Fibroblast of the aortic adventitia (primary cell): ENCODE measurements at places on chromosomes 5 and 9. TPM values are rescaled to one million over a fixed set of nuclear protein-coding genes. Genes with fewer than 3 reads are reported as not detected.
A peak's percentile ranks its signal among the peaks of the same experiment; 100 is the strongest.

ATP10B gene
- total RNA-seq = not detected in 2 replicates

SLC6A18 gene
- not detected in 2 replicates for total RNA-seq

ROR2 gene
- total RNA-seq = 13.0 and 26.5 TPM in 2 replicates

ANXA1 gene
- total RNA-seq = 923 and 1,627 TPM in 2 replicates

HEMGN gene
- not detected in 2 replicates for total RNA-seq

SNX30 gene
- total RNA-seq = 22.0 and 24.1 TPM in 2 replicates

PLAC8L1 gene
- total RNA-seq = 0.98 TPM in 1 of 2 replicates, not detected in the other

- no peak for DNase-seq
These were observed 6.0 kb downstream of the CD74 start for GRCh38 chr5:150406723-150407095.

DNA sequence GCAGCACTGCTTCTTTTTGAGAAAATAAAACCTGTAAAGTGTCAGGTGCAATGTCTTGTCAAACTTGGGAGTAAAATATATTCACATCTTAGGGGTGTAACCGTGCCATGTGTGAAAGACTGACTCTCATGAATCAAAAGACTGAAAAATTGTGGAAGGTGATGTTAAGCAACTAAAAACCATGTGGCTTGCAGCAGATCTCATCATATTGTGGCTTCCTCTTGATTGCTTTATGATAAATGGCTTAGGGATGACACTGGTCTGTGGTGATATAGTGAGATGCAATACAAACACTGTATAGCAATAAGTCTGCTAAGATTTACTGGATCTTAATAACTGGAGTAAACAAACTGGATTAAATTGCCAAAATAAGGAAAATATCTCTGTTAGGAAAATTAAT, 321.6 kb downstream of the EDIL3 start:
- DNase-seq = no peak

DNA sequence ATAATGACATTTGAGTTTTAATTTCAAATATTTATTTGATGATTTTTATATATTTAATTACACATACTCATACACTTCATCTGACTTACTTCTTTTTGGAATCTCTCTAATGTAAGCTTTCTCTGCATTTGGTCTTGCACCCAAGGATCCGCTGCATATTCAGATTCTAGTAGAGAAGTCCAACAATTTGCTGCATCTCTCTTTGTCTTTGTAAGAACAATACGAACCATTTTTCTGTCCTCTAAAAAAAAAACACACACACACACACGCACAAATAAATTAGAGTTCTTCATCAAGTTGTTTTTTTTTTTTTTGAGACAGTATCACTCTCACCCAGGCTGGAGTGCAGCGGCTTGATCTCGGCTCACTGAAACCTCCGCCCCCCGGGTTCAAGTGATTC, 3.1 kb downstream of the NUDCD2 start:
- no peak for DNase-seq

DNA sequence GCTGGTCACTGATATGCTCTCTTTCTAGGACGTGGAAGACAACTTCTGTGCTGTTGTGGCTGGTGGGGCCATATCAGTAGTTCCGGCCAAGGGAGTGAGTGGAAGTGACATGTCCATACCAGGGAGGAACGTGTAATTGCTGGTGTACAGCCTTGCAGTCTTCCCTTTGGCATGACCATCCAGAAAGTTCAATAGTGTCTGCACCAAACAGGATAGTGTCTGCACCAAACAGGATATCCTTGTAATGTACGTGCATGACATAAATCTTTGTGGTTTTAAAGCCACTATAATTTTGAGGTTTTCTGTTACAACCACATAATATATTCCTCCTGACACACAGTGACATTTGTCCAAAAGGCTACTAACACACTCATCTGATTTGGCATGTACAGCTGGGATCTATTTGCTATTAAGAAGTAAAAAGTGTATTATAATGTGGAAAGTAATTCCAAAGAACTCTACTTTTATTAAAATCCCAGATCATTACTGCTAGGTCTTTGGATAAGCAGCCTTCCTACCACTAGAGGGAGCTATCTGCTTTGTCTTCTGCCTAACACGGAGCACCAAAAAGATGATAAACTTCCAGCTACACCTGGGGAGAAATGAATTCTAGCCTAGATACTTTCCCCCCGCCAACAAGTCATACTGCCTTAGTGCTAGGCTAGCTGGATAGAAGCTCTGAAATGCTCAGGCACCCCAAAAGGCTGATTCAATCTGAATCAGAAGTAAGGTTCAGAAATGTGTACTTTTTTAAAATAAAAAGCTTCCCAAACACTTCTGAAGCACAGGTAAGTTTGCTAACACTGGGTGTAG, 52.7 kb downstream of the RNF145 start:
- DNase-seq = peak; percentile 88

DNA sequence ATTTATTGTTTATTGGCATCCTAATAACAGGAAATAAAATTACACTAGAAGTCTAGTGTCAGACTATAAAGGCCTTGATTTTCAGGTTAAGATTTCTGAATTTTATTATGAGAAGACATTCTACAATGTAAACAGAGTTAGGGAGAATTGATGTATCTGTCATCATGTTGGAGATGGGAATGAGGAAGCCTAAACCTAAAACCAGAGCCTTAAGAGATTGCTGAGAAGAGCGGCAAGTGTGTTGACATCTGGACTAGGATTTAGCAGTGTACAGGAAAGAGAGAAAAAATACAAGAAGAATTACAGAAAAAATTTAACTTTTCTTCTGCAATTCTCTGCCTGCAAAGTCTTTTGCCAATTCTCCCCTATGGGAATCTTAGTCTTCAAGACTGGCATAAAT, 525.5 kb downstream of the NR2F1-AS1 start:
- DNase-seq = no peak

- DNase-seq = no peak
These were observed 1.4 kb downstream of the GNAQ start for GRCh38 chr9:78030296-78030552.

- DNase-seq = no peak
These were observed 122.6 kb downstream of the TLR4 start for GRCh38 chr9:117826837-117827236.

- peak; percentile 83 for DNase-seq
These were observed 73.7 kb upstream of the FST start for GRCh38 chr5:53406630-53407316.

- DNase-seq = no peak
These were observed 31.4 kb upstream of the MSX2 start for GRCh38 chr5:174692982-174693422.

DNA sequence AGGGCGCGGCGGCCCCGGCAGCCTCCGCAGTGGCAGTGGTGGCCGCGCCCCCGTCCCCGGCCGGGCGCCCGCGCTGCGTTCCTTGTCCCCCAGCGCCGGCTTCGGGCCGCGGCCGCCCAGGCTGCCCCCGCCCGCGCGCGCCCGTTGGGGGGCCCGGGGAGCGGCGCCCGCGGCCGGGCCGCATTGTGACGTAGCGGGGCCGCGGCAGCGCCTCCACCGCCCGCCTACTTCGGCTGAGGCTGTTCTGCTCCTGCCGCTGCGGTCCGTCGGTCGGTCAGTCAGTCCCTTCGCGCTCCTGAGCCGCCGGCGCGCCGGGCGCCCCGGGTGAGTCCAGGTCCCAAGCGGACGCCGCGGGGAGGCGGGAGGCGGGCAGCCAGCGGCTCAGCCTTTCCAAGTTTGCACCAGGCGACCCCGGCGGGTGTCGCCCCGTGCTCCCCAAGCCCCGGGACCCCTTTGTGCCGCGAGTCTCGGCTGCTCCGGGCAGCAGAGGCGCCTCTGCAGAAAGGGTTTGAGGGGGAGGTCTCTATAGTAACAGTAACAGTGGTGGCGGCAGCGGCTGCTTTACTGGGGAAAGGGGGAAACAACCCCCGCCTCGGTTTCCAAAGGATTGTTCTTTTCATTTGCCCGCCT, at the start of gene SNCAIP:
Gene SNCAIP (plus strand): TSS at position 277 of the 630 bp plus-strand sequence. CDS start 78,898 bp downstream, outside the sequence.
- DNase-seq = peak; percentile 11

GRCh38 chr9:638152-638551, 203.3 kb upstream of the DMRT1 start:
- DNase-seq = no peak

DNA sequence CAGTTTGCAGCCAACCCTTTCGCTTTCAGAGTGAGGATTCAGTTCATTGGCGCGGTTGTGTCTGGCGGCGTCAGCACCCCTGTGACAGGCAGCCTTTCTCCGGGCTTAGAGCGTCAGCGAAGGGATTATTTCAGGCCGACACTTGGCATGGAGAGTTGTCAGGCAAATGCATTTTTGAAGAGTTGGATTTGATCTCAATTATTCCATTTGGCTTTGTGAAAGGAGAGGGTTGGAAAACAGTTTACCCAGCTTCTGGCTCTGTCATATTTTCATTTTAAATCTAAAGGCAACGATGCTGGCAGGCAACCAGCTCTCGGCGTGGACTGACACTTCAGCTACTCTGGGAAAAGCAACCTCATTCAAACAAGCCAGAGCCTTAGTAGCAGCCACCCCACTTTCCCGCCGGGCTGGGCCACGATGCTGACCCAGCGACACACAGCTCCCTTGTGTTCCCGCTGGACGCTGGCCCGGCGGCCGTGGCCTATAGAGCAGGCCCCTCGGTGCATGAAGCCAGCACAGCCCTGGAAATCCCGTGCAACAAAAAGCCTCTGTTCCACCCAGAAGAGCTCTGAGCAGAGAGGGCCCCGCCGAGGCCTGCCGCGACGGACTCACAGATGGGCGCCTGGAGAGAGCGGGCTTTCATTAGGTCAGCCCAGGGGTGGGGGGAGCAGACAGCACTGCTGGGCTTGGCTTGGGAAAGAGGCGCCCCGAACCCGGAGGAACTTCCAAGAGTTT, 28.9 kb upstream of the LPCAT1 start:
- DNase-seq = peak; percentile 59

GRCh38 chr9:93125331-93125894, 8.6 kb downstream of the NINJ1 start:
- DNase-seq = no peak

- DNase-seq = peak; percentile 77
These were observed 87.0 kb upstream of the TNC start for GRCh38 chr9:115204904-115205453.

GRCh38 chr9:109918339-109919163, 138.6 kb downstream of the PALM2AKAP2 start:
- no peak for DNase-seq

DNA sequence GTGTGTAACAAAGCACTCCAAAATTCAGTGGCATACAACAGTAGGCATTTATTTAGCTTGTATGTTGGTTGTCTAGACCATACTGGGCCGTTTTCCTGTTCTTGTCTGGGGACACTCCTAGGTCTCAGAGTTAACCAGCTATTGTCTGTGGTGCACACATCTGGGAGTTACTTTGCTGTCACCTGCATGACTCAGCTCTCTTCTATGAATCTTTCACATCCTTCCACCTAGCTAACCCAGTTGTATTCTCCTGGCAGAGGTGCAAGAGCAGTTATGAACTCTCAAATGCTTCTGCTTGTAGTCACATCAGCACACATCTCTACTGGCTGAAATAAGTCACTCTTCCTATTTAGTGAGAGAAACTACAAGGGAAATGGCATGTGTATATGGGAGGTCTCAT, 138.1 kb downstream of the BAAT start:
- no peak for DNase-seq
